ENCODE measurements at places on chromosomes 1 and 21. TPM values are rescaled to one million over a fixed set of nuclear protein-coding genes. Genes with fewer than 3 reads are reported as not detected.

Gene INSRR
- total RNA-seq, result not detected

Gene SYT14
- not detected for total RNA-seq

Gene EDARADD
- total RNA-seq, result 7.9 TPM

Gene KCNH1
- total RNA-seq, result not detected

Gene CCDC185
- not detected for total RNA-seq

Gene NEK2
- not detected for total RNA-seq

Gene IVL
- total RNA-seq, result not detected

Gene BECN2
- not detected for total RNA-seq

Gene GPR161
- total RNA-seq, result not detected

Gene SLC44A3
- 2.3 TPM for total RNA-seq

Gene LCE1A
- not detected for total RNA-seq

Gene HCN3
- total RNA-seq, result 4.9 TPM

Measured in CD4-positive, alpha-beta memory T cell (primary cell).